ENCODE measurements at places on chromosomes 1 and 21.

DNA sequence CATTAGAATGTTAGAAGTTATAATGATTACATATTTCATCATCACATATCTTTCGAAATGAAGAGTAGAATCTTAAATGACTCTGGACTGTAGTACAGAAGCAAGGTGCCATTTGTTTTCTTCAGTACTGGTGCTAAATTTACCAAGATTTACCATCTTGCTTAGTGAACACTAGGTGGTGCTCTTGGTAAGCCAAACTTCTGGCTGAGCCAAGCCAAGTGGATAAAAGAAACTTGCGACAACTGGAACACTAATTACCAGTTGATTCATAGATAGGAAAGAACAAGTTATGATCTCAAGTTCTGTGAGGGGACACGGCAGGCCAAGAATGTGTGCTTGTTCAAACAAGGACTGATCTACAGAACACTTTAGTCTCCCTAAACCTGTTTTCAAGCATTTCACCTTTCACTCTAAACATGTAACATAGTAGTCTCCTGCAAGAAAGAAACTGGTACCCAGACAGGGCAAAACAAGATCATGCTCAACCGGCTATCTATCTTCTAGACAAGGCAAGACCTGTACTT, 19.8 kb downstream of the SPRTN start:
- DNase-seq = peak; percentile 36

GRCh38 chr1:152394151-152394550, 19.9 kb downstream of the CRNN start:
- DNase-seq = no peak

DNA sequence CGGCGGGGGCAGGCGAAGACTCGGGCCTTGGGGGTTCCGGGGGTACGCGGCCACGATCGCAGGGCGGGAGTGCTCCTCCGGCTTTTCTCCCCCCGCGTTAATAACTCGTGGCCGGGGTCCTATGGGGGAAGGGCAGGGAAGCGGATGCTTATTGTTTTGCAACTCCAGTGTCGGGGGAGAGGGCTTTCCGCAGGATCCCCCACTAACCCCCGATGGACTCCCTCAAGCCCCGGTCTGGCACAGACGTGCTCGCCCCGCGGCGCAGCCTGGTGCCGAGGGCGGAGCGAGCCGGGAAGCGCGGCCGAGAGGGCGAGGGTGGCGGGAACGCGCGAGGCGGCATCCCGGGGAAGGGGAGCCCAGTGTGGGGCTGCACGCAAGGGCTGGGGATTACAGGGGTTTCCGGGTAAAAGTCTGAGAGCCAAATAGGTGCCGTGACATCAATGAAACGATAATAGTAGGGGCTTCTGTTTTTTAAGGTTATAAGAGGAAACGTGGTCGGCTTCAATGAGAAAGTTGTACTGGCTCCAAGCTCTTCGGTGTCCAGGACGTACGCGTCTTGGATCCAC, 772 bp downstream of the UCK2 start:
- DNase-seq = peak; percentile 73

GRCh38 chr21:42539931-42540343, 26.3 kb downstream of the SLC37A1 start:
- no peak for DNase-seq

DNA sequence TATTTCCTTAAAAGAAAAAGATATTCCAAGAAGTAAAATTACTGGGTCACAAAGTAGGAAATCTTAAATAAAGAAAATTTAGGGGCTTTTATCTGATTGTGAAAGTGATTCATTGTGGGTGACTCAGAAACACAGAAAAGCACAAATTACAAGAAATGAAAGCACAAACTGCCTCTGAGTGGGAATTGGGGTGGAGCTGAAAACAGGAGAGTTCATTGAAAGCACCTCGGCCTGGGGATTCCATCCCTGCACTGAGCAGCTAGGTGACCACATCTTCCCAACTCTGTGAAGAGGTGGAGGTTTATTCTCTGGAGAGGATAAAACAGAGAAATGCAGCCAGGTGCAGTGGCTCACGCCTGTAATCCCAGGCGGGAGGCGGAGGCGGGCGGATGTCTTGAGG, 7.4 kb downstream of the GJA4 start:
- no peak for DNase-seq

DNA sequence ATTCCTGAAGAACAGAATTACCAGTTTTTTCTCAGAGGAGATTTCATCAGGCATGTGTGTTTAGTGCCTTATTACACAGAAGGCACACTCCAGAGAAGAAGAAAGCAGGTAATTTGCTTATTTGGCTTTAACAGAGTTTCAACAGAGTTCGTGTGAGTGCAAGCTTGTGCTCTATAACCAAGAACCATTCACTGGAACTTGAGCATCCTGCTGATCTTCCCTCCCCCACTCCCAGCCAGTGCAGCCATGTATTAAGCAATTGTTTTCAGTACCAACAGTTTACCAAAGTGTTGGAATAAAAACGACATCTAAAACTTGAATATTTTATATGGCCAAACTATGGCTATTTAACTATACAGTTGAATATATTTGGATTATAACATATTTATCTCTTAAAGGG, 4.3 kb downstream of the MGST3 start:
- DNase-seq = no peak

- DNase-seq = no peak
Measured at GRCh38 chr1:62724430-62724829, 36.2 kb upstream of the DOCK7 start.

DNA sequence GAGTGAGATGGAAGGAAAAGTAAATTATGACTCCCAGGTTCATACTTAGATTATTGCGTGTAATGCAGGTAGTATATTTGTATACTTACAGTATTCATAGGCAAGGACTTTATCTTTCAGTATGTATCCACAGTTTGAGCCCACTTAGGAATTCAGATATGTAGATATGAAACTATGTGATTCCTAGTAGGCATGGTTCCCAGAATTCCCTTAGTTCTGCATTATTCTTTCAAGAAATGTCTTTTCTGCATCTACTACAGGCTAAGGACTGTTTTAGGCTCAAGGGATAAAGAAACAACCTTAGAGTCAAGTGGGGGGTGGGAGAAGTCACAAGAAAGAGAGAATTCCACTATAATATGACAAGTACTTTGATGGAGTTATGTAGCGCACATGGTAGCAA, 13.8 kb downstream of the ANGPTL1 start:
- DNase-seq = no peak

- DNase-seq = no peak
Measured at GRCh38 chr1:226736001-226736907, 2.8 kb downstream of the ITPKB start.

DNA sequence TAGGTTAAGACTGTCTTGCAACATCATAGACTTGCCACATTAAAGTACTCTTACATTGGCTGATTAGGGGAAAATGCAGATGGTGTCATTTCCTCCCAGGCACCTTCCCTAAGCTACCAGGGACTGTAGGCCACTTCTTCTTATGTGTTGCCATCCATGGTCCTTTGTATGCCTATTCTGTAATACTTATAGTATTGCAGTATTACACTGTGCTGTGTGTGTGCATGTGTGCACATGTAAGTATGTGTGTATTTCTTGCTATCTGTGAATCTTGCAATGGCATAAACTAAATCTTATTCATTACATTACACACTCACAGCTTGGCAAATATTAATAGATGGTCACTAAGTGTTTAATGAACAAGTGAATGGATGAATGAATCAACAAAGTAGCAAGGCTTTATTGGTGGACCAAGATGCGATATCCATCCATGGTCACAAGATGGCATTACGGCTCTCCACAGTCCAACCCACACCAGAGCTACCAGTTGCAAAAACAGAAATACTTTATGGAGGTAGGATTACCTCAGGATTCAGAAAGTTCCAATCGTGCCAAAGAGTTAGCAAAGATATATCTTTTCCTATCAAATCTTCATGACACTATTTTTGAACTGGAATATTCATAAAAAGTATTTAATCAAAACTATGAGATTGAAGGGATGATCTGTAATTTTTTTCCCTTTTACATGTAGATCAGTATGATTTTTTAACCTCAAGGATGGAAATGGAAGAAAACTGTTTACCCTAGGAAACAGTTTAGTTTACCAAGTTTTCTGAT, 160.2 kb downstream of the DENND1B start:
- peak; percentile 36 for DNase-seq

- DNase-seq = no peak
Measured at GRCh38 chr1:102572637-102573036, 535.7 kb downstream of the COL11A1 start.

- DNase-seq = no peak
Measured at GRCh38 chr1:153790313-153790965, 15.2 kb downstream of the SLC27A3 start.

- DNase-seq = peak; percentile 71
Measured at GRCh38 chr21:14120091-14120734, 90.5 kb downstream of the LIPI start.
